Lower leg skin (tissue), 4 donors: ENCODE measurements at places on chromosomes 16 and 17.

DNA sequence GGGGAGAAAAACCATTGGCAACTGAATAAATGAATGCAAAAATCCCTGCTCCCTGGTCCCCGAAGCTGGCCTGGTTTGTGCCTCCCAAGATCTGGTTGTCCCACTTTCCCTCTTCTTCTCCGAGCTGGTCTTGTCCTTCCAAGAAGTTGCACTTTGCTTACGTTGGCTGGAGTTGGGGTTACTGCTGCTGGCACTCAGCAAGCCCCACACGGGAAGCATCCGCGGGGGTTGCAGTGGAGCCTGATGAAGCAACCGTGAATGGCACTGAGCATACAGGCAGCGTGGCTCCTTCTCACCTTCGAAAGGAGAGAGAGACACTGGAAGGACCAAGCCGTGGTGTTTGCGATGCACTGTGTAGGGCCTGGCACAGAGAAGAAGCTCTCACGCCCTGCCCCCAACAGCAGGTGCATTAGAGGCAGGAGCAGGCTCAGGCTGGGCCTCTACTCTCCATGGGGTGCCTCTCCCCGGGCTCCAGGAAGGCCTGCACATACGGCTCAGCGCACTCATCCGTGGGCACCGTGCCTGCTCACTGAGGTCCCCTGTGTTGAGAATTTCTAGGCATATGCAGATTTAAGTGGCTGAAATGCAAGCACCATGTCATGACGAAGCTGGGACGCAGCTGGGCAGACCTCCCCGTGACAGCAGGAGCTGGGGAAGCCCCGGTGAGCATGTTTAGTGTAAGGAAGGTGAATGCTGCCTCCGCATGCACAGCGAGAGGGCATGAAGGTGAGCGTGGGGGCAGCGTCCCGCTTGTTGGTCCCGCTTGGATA, 12.1 kb downstream of the CA5A start:
- DNase-seq, result no peak

DNA sequence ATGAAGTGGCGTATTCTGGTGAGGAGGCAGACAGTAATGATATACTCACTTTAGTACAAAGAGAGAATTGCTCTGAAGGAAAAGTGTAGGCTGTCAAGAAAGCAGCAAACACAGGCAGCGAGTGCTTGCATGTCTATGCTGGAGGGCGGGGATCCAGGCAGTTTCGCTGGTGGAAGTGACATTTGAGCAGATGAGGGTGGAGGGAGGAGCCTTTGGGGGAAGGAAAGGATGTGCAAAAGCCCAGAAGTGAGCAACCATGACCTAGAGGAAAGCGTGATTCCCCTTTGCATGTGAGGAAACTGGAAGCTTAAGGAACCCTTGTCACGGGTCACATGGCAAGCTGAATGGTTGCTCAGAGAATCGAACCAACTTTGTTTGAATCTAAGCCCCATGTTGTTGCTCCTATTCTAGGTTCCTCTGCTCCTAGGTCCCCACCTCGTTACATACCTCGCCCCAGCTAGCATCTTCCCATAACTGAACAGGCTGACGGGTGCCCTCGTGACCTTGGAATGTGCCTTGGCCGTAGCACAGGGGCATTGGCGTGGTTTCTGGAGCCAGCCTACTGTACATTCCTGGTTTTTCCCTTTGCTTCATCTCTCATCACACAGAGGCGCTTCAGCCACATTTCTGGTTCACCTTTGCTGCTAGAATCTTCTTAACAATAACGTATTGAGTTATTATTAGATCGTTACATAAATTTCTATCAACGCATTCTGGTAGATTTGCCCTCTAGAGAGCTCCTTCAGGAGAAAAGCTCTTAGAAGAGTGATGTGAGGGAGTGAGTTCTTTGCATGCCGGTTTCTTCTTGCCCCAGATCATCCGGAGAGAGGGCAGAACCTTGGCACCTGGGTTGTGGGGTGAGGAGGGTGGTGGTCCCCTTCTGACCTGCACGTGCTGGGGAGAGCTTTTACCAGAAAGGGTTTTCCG, 191.8 kb downstream of the SNX29 start:
- DNase-seq, result no peak

GRCh38 chr16:56300891-56301850, 109.9 kb downstream of the GNAO1 start:
- no peak for DNase-seq

- DNase-seq, result no peak
These were observed 122.2 kb downstream of the CCDC182 start for GRCh38 chr17:57622683-57623433.

DNA sequence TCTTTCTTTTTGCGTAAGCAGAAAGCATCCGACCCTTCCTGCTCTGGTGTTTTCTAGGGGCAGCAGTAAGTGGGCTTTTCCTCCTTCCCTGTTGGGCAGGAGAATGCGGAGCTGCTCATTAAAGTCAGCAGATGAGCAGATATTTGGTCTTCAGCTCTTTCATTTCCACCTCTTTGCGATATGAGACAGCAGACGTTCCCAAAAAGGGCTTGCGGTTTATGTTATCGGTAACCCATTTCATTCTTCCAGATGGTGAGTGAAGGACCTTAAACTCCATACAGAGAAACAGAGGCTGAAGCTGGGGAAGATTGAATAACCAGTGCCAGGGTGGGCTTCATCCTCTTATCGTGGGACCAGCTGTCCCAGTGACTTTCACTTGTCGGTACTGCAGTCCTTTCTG, 40.7 kb downstream of the KSR1 start:
- no peak for DNase-seq

- DNase-seq, result peak; percentile 87
These were observed 676 bp downstream of the CPD start for GRCh38 chr17:30379303-30379902.

GRCh38 chr17:81871387-81872230, 472 bp upstream of the ARHGDIA start:
- peak; percentile 99 for DNase-seq

DNA sequence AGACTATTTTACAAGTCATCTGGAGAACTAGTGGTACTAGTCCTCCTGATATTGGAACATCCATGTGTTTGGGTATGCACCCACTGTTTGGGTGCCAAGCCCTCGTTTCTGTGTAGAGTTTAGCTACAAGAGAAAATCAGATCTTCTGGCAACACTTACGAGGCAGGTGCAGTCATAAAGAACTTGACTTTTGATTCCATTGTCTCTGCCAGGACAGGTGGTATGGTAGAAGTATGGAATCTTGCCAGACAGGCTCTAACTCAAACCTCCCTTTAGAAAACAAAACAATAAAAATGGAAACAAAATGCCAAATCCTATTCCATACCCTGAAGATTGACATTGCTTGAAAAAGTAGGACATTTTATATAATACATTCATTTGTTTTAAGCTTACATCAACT, 16.0 kb downstream of the RNF43 start:
- no peak for DNase-seq

DNA sequence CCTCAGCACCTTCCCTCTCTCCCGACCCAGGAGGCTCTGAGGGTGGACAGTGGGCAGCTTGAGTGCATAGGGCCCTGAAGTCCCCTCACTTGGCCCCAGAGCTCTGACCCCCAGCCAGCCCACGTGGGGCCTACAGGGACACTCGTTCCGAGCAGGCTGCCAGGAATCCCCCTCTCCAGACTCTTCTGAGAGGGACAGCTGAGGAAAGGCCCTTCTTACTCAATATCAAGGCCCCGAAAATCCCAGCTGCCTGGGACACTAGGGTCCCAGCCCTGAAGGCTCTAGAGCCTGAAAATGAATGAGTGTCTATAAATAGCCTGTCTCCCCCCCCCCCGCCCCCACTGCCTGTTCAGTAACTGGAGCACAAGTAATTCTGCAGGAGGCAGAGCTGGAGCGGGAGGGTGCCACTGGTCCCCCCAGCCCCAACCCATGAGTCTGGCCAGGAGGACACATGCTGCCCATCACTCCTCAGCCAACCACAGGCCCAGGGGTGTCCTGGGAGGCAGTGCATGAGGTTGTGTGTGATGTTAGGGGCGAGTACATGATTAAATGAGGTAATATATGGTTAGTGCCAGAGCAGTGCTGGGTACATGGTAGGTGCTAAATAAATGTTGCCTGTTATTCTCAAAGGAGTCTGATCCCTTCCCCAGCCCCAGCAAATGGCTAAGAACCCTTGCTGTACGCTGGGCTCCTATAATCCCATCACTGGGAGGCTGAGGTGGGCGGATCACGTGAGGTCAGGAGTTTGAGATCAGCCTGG, 11.6 kb downstream of the ADAM11 start:
- DNase-seq, result no peak

- DNase-seq, result no peak
These were observed 13.0 kb downstream of the SPIRE2 start for GRCh38 chr16:89841275-89841674.

- DNase-seq, result no peak
These were observed 179.1 kb downstream of the CDH13 start for GRCh38 chr16:82805866-82806265.

DNA sequence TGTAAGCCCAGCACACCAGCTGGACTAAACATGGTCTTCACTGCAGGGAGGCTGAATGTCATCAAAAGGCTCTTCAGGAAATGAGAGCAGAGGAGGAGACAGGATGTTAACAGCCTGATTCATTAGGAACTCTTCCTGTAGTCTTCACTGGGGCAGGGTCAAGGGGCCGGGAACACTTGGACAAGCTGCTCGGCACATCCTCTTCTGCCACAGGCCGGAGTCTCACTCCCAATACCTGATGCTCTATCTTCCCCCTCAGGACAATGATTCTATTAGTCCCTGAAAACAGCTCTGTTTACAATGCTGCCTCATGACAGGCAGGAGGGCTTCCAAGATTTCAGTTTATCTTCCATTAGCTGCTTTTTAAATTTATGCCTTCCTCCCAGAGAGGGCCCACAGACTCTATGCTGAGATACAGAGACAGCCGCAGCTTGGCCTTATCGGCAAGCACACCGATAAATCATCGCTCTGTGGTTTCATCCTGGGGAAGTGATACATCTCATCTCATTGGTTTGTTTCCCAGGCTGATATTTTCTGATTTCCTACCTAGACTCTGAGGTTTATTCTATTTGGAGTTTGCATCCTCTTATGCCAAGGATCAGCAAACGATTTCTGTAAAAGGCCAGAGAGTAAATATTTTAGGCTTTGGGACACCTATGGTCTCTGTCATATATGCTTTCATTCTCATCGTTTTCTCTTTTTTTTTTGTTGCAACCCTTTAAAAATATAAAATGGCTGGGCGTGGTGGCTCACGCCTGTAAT, 214.0 kb upstream of the ASIC2 start:
- no peak for DNase-seq

DNA sequence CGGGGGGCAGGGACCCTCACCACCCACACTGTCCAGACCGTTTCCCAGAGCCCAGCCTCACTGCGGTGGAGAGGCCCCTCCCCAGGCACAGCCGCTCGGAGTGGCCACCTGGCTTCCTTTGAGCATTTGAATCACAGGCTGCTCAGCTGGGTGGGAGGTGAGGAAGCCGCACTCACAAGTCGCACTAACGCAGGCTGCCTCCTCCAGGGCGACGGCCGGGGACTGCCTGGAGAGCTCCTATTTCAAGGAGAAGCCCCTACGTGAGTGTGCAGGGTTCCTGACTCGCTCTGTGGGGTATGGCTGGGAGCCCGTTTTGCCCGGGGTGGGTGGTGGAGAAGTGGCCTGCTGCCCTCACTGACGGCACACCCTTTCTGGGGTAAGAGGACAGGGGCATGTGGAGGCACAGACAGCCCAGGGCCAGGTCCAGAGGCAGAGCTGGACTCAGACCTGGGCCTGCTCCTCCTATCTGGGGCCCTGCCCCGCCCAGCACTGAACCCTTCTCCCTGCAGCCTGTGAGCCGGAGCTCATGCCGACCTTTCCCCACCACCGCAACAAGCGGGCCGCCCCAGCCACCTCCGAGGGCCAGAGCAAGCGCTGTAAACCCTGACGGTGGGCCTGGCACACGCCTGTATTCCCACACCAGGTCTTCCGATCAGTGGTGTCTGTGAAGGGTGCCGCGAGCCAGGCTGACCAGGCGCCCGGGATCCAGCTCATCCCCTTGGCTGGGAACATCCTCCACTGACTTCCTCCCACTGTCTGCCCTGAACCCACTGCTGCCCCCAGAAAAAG, 6.2 kb downstream of the SPATA2L start:
- no peak for DNase-seq

GRCh38 chr17:50290933-50291332, 16.7 kb downstream of the TMEM92 start:
- DNase-seq, result no peak

GRCh38 chr17:8951206-8951605, 14.3 kb downstream of the PIK3R5 start:
- no peak for DNase-seq

- DNase-seq, result no peak
These were observed 50.0 kb downstream of the CYB5B start for GRCh38 chr16:69474408-69474807.

- DNase-seq, result no peak
These were observed 4.7 kb downstream of the DUSP14 start for GRCh38 chr17:37494401-37494831.

- DNase-seq, result no peak
These were observed 138.9 kb upstream of the CA10 start for GRCh38 chr17:52297230-52298010.

GRCh38 chr17:40074871-40075200, 12.1 kb downstream of the THRA start:
- DNase-seq, result no peak

GRCh38 chr16:17647879-17648872, 177.4 kb upstream of the XYLT1 start:
- DNase-seq, result no peak

GRCh38 chr16:87556941-87557459, 45.3 kb upstream of the JPH3 start:
- DNase-seq, result no peak

DNA sequence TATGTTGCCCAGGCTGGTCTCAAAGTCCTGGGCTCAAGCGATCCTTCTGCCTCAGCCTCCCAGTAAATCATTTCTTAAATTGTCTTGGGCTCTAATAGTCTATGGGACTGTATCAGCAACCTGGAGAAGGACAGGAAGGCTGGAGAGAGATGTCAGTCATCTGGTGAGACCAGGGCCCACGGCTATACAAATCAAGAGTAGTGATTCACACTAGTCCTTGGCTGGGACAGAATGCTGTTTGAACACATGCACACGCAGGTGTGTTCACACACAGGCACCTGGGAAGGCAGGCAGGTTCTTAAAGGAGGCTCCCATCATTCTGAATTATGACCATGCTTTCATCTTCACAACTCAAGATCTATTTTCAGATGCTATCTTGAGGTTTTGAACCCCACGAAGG, 14.1 kb downstream of the NQO1 start:
- DNase-seq, result peak; percentile 9

GRCh38 chr17:53142890-53143289, 679.8 kb upstream of the KIF2B start:
- no peak for DNase-seq

GRCh38 chr17:50634224-50634914, at the start of gene ABCC3:
Gene ABCC3 (plus strand): TSS chr17:50634881. CDS start chr17:50634937, 56 bp downstream.
- peak; percentile 91 for DNase-seq

DNA sequence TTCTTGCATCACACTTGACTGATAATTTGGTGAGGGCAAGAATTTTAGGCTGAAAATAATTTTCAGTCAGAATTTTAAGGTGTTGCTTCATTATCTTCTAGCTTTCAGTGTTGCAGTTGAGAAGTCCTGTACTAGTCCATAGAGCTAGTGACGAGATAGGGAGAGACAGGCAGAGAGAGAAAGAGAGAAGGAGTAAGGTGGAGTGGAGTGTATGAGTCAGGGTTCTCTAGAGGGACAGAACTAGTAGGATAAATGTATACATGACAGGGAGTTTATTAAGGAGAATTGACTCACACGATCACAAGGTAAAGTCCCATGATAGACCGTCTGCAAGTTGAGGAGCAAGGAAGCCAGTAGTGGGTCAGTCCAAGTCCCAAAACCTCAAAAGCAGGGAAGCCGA, 127.2 kb downstream of the UTP18 start:
- no peak for DNase-seq
